ENCODE measurements at places on chromosomes 1 and 21. TPM values are rescaled to one million over a fixed set of nuclear protein-coding genes. Genes with fewer than 3 reads are reported as not detected.

DNA sequence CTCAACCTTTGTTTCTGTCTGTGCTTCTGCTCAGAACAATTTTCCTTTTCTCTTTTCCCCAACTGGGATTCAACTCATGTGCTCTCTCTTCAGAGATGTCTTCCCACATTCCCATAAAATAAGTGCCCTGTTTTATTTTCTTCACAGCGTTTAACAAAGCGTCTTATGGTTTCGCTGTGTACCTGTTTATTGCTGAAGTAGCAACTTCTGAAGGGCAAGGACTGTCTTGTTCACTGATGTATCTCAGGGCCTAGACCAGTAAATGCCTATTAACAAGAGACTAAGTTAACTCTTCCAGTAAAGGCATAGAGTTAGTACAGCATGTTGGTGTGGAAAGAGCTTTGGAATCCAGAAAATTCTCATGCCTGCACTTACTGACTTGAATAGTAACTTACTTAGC, 42.9 kb upstream of the MPZL1 start:
- no peaks in the 10 kb centered on the region for H3K27me3 ChIP-seq
- DNase-seq, result no peak
- H3K4me3 ChIP-seq, result no peak overlapping the region

GRCh38 chr1:101308935-101309333, 72.1 kb downstream of the S1PR1 start:
- H3K36me3 ChIP-seq, result no peaks in the 10 kb centered on the region
- H3K27ac ChIP-seq, result no peak overlapping the region
- H3K4me1 ChIP-seq, result peaks cover 9% of the 10 kb centered on the region
- no peak for DNase-seq
- no peaks in the 10 kb centered on the region for H3K27me3 ChIP-seq

DNA sequence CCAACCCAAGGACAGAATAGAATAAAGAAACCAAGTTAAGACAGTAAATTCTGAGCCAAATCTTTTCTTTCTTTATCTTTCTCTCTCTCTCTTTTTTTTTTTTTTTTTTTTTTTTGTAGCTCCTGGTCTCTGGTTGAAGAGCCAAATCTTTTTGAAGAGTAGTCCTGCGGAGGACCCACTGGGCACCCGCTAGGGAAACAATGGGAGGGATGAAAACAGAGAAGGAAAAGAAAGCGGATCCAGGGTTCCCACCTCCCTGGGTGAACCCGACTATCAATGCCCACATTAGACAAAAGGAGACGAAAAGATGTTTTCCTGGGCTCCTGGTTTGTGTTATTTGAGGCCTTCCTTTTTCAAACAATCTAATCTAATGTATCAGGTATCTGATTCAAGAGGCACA, 49.8 kb upstream of the FBXO28 start:
- no peak overlapping the region for H3K4me3 ChIP-seq
- no peaks in the 10 kb centered on the region for H3K4me1 ChIP-seq
- no peaks in the 10 kb centered on the region for H3K36me3 ChIP-seq
- DNase-seq, result no peak

DNA sequence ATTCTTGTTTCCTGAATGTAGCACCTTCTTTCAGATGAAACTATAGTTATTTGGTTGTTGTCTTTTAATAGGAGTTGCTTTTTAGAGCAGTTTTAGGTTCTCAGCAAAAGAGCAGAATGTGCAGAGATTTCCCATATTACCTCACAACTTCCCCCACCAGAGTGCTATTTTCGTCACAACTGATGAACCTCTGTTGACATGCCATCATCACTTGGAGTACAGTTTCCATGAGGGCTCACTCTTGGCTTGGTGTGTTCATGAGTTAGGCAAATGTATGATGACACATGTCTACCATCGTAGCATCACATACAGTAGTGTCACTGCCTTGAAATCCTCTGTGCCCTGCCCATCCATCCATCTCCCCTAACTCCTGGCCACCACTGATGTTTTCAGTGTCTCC, 3.7 kb downstream of the IBA57 start:
- no peaks in the 10 kb centered on the region for H3K27me3 ChIP-seq
- no peak for DNase-seq
- H3K27ac ChIP-seq, result no peak overlapping the region
- H3K4me3 ChIP-seq, result no peak overlapping the region
- H3K36me3 ChIP-seq, result no peaks in the 10 kb centered on the region

MMP23B gene
- total RNA-seq, result 50.2 TPM

DNA sequence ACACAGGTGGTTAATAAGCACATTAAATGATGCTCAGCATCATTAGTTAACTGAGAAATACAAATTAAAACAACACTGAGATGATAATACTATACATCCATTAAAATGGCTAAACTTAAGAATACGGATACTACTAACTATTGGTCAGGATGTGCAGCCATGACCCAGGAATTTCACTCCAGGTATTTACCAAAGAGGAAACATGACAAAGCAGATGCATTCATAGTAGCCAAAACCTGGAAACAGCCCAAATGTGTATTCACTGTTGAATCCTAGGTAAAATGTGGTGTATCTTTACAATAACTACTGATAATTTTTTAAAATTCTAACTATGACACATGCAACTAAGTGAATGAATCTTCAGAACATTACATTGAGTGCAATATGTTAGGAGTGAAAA, 73.0 kb downstream of the PTPRC start:
- no peak for DNase-seq
- H3K27ac ChIP-seq, result no peak overlapping the region
